Activated naive CD8-positive, alpha-beta T cell treated with anti-CD3 and anti-CD28 coated beads, Interleukin-2, amount 50 U/mL, for 24 hours (primary cell): ENCODE measurements at places on chromosomes 5 and 9.

- no peaks in the 10 kb centered on the region for H3K4me1 ChIP-seq
- DNase-seq: no peak
- H3K4me3 ChIP-seq: no peak overlapping the region
- H3K27ac ChIP-seq: no peak overlapping the region
- no peaks in the 10 kb centered on the region for H3K36me3 ChIP-seq
Measured at GRCh38 chr5:51479840-51480239, 96.6 kb downstream of the ISL1 start.

DNA sequence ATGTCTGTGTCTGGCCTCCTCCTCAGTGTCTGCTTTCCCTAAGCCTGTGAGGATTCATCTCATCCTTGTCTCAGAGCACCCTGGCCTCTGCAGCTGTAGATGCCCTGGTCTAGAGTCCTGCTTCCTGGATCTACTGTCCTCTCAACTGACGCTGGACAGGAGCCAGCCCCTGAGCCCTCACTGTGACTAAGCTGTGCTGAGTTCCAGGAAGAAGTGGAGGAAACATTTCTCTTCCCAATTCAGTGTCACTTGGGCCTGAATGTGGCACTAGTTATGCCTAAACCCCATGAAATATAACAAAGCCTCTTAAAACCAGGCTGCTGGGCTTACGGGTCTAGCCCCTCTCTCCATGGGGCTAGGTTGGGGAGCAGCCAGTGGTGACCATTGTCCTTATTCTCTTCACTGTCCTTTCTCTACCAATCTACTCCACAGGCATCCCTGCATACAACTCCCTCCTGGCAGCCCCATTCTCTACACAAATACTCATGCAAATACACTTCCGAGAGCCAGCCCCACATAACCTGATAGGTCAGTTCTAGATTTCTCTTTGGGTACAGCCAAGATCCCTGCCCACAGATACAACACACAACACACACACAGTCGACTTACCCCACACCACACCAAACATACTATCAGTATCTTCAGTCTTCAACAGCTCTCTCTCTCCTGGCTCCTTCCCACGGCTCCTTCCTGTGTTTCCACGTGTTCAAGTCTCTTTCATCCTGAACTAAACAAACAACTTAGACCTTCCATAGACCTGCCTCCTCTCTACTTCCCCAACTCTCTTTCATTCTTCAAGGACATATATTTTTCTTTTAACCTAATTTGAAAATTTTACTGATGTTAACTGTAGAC, 220.8 kb downstream of the SNX18 start:
- H3K27me3 ChIP-seq: no peaks in the 10 kb centered on the region
- H3K4me1 ChIP-seq: peaks cover 3% of the 10 kb centered on the region
- H3K36me3 ChIP-seq: no peaks in the 10 kb centered on the region
- no peak overlapping the region for H3K4me3 ChIP-seq
- DNase-seq: no peak

- DNase-seq: peak; percentile 64
- H3K36me3 ChIP-seq: no peaks in the 10 kb centered on the region
- H3K4me1 ChIP-seq: peaks cover 27% of the 10 kb centered on the region
- peak overlapping the region; percentile 83 for H3K4me3 ChIP-seq
- peaks cover 83% of the 10 kb centered on the region for H3K27me3 ChIP-seq
Measured at GRCh38 chr9:97853844-97854695, 1.0 kb downstream of the FOXE1 start.

DNA sequence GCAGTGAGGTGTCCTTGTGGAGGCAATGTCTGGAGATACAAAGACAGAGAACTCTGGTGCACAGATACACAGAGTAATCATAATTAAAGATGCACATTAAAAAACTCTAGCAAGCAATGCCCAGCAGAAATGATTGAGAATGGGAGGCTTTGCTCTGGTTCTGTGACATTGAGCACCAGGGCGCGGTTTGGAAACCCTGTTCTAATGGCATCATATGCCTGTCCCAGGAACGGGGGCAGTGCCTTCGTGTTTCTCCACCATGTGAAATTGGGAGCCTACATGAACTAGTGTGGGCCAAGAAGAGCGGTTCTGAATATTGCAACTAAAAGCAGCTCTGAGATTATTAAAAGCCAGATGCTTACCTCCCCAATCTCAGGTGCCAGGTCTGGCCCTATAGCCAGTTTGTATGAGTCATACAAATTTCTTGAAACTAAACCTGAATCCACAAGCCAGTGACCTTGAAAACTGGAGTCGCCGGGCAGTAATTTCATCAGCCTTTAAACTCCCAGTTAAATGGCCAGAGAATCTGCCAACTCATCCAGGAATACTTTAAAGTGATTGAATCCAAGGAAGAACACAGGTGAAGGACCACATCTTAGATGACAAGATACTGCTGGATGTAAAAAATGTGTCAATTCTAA, 22.2 kb upstream of the CTSL start:
- H3K27me3 ChIP-seq: no peaks in the 10 kb centered on the region
- no peaks in the 10 kb centered on the region for H3K36me3 ChIP-seq
- H3K27ac ChIP-seq: no peak overlapping the region

DNA sequence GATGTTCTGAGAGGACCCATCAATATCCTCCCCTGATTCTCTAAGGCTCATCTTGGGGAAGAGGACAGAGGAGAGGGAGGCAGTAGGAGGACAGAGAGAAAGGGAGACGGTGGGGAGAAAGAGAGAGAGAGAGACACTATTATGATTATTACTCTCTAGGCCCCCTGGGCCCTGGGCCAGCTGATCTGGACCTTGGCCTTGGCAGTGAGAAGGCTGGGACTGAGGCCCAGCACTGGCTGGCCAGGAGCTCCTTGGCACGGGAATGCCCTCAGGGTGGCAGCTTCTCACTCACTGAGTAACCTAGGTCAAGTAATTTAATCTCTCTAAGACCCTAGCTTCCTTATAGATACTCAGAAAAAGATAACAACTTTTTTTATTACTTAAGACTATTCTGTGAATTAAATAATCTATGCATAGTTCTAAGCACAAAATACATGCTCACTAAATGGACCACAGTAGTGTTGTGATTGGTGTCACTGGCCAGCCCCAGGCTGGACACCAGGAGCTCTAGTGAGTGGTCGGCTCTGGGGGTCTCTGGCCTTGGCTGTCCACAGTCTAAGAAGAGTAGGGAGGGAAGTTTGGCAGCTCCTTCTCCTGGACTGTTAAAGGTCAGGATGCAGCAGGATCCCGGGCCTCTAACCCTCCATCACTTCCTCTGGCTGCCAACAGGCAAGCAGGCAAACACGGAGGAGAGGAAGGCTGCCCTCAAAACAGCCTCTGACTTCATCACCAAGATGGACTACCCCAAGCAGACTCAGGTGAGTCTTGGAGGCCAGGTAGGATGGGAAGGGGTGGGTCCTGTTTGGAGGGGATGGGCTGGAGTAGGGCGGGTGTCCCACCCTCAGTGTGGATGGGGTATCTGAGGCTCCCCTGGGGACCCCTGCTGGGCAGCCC, 50.0 kb downstream of the GSN start:
- H3K4me1 ChIP-seq: peaks cover 19% of the 10 kb centered on the region
- H3K27me3 ChIP-seq: no peaks in the 10 kb centered on the region
- H3K36me3 ChIP-seq: no peaks in the 10 kb centered on the region
- no peak for DNase-seq
- no peak overlapping the region for H3K27ac ChIP-seq

- H3K4me3 ChIP-seq: no peak overlapping the region
- DNase-seq: no peak
- H3K27me3 ChIP-seq: peaks cover 28% of the 10 kb centered on the region
- no peaks in the 10 kb centered on the region for H3K36me3 ChIP-seq
Measured at GRCh38 chr5:175378444-175379028, 65.4 kb downstream of the DRD1 start.

- H3K4me1 ChIP-seq: no peaks in the 10 kb centered on the region
- DNase-seq: no peak
- H3K27ac ChIP-seq: no peak overlapping the region
Measured at GRCh38 chr9:135242406-135242805, 154.9 kb downstream of the OLFM1 start.

DNA sequence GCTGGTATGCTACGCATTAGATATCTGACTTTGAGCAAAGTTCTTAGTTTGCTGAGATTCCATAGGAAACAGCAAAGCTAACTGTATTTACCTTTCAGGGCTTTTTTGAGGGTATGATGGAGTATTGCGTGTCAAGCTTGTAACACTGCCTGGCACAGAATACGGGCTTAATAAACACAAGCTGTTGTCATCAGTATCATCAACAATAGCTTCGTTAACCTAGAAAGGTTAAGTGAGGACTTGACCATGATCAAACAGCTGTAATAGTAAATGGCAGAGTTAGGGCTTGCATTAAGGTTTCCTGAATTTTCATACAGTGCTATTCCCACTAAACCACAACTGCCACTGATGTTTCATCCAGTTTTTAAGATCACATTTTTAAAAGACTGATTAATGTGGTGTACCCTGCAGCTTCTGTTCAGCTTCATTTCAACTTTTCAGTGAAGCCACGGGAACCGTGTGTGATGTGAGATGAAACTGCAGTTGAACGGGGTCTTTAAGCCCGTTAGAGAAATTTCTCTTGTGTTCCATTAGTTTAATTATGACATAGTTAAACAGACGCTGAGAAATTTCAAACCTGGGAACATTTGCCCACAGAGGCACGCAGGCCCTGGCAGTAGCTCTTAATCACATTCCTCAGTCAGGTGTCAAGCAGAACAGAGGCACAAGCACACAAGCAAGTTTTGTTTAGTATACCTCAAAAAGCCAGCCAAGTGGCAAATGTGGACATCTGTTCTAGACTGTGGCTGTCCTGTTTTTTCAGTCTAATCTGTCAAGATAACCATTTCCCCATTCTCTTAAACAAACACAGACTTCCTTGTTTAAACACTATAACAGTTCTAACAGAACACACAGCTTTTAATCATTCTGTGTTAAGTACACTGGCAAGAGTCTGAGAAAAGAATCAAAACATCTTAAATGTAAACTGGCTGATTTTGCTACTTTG, 147.1 kb downstream of the ZNF608 start:
- no peak overlapping the region for H3K27ac ChIP-seq
- no peaks in the 10 kb centered on the region for H3K36me3 ChIP-seq
- no peak overlapping the region for H3K4me3 ChIP-seq
- no peak for DNase-seq
- H3K4me1 ChIP-seq: peaks cover 11% of the 10 kb centered on the region

- no peaks in the 10 kb centered on the region for H3K27me3 ChIP-seq
- H3K4me1 ChIP-seq: no peaks in the 10 kb centered on the region
- H3K4me3 ChIP-seq: no peak overlapping the region
- DNase-seq: no peak
- no peaks in the 10 kb centered on the region for H3K36me3 ChIP-seq
Measured at GRCh38 chr5:125655156-125655555, 768.1 kb upstream of the GRAMD2B start.

- DNase-seq: no peak
- no peak overlapping the region for H3K27ac ChIP-seq
- H3K27me3 ChIP-seq: no peaks in the 10 kb centered on the region
- peaks cover 2% of the 10 kb centered on the region for H3K36me3 ChIP-seq
- peaks cover 3% of the 10 kb centered on the region for H3K4me1 ChIP-seq
- no peak overlapping the region for H3K4me3 ChIP-seq
Measured at GRCh38 chr5:98794414-98795080, 21.1 kb downstream of the RGMB start.

- H3K27me3 ChIP-seq: no peaks in the 10 kb centered on the region
- H3K27ac ChIP-seq: no peak overlapping the region
- H3K4me3 ChIP-seq: no peak overlapping the region
- H3K4me1 ChIP-seq: no peaks in the 10 kb centered on the region
Measured at GRCh38 chr5:90050103-90050502, 359.5 kb downstream of the CETN3 start.

DNA sequence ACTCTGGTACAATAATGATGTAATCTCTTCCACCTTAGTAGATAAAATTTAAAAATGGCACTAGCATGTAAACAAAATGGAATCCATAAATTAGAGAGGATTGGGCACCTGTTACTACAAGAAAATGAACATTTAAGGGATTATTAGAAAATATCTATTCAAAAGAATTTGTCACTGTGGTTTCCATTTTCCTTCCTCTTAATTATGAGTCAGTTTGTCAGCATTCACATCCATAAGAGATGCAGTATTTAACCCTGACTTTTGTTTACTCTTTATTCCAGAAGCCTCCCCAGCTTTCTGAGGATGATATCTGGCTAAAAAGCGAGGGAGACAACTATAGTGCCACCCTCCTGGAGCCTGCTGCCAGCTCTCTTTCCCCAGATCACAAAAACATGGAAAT, 72.1 kb downstream of the C9orf152 start:
- H3K27me3 ChIP-seq: no peaks in the 10 kb centered on the region
- peaks cover 17% of the 10 kb centered on the region for H3K4me1 ChIP-seq
- no peak overlapping the region for H3K27ac ChIP-seq
- no peak for DNase-seq
- peaks cover 2% of the 10 kb centered on the region for H3K36me3 ChIP-seq

DNA sequence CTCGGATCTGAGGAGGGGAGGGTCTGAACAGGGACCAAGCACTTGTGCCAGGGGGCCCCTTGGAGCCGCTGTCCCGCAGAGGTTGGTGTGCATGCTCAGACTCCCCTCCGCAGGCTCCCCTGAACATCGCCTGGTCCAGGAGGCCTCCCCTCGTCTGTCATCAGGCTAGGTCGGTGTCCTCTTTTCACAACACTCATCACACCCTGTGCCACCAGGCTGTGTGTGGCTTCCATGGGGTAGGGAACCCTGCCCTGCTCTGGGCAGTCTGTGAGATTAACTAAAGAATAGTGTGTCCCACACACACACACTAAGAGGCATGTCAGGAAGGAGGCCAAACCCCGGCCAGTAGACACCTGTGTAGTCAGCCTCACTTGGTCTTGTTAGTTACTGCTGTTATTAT, 119.3 kb downstream of the C5orf15 start:
- H3K4me1 ChIP-seq: peaks cover 24% of the 10 kb centered on the region
- no peaks in the 10 kb centered on the region for H3K36me3 ChIP-seq
- H3K27me3 ChIP-seq: peaks cover 4% of the 10 kb centered on the region

DNA sequence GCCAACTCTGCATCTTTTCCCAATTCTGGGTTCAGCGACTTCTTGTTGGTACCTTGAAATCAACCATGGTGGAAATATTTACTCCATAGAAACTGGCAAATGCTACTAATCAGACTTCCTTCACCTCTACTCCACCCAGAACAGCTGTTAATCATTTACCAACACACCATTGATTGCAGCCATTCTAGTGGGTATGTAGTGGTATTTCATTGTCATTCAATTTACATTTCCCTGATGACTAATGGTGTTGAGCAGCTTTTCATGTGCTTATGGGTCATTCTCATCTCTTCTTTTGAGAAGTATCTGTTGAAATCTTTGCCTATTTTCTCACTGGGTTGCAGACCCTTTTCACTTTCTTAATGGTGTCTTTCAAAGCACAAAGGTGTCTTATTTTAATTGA, 122.4 kb upstream of the MSX2 start:
- H3K36me3 ChIP-seq: no peaks in the 10 kb centered on the region
- no peak overlapping the region for H3K4me3 ChIP-seq
- no peak for DNase-seq
- H3K27ac ChIP-seq: no peak overlapping the region
